ENCODE measurements at places on chromosomes 2 and 18.

- no peak for DNase-seq
Measured at GRCh38 chr2:38829971-38830370, 45.8 kb downstream of the DHX57 start.

GRCh38 chr2:189306525-189306924 lies 127.0 kb upstream of the COL5A2 start:
- no peak for DNase-seq

GRCh38 chr2:42906111-42906556 lies 113.8 kb upstream of the HAAO start:
- DNase-seq = no peak

GRCh38 chr2:109299536-109299935 lies 170.5 kb downstream of the SH3RF3 start:
- DNase-seq = peak; percentile 82

GRCh38 chr2:97761192-97761591 lies 47.8 kb downstream of the ZAP70 start:
- DNase-seq = no peak

DNA sequence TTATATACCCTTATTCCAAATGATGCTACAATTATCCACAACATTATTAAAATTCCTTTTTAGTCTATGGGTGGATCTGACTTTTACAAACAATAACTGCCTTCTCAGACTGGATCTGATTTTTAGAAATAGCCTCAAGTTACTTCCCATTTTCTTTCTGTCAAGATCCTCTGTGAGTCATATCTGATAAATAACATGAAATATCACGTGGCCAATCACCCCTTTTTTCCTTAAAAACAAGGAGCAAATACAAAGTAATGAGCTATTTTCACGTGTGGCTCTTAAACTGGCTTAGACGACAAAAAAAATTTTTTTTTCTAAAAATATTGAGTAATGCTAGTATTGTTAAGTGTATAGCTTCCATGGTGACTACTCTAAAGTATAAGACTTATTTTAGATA lies 6.7 kb downstream of the PELI1 start:
- no peak for DNase-seq

GRCh38 chr2:104638859-104639202 lies 215.1 kb upstream of the POU3F3 start:
- DNase-seq = peak; percentile 63
